T-helper 1 cell (primary cell): ENCODE measurements at places on chromosomes 2 and 18.

DNA sequence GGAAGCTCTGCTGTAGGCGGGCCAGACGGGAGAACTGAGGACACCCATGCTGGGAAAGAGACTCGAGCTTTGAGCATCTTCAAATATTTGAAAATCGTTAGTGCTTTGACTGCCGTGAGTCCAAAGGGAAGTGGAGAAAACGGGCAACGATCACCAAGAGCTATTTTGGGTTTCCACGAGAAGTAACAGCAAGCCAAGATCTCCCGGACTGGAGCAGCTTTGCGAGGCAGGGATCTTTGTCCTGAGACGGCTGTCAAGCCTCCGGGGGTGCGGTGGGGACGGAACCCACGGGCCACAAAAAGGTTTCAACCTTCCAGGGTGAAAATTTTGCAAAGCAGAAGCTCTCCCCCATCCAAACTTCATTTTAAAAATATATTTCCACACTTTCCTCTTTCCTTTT lies 195.8 kb downstream of the NDUFA10 start:
- DNase-seq: no peak

DNA sequence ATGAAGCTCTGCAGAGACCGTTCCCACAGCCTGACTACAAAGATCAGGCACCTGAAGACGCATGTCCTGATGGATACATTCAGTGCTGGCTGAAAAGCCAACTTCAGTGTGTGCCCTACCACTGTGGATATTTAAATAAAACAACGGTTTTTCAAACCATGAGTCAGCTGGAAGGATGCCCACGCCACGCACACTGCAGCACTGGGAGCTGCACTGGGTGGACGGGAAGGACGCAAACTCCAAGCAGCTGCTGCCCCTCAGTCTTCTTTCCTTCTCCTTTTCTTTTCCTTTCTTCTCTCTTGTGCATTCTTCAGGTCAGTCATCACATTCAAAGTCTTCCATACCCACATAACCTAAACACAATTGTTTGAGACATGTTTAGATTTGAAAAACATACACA lies 7.9 kb downstream of the TMEM18 start:
- no peak for DNase-seq

- no peak for DNase-seq
These were observed 3.8 kb upstream of the LPIN2 start for GRCh38 chr18:3016585-3017297.

- DNase-seq: no peak
These were observed 87.0 kb downstream of the WDR7 start for GRCh38 chr18:56738184-56738583.

DNA sequence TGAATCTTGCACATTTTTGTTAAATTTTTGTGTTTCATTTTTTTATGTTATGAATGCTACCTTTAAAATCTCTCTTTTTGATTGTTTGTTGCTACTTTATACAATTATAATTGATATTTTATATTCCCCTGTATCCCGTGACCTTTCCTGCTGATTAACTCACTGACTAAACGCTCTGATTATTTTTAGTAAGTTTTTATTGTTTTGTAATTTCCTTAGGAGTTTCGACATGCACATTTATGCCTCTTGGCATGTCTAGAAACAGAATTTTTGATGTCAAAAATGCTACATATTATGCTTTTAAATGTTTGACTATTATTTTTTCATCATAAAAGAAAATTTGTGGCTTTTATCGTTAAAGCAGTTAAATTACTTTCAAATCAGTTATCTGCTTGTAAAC lies 1131.6 kb upstream of the TMEFF2 start:
- DNase-seq: no peak

- no peak for DNase-seq
These were observed 153.0 kb upstream of the ITGA4 start for GRCh38 chr2:181304011-181304844.

DNA sequence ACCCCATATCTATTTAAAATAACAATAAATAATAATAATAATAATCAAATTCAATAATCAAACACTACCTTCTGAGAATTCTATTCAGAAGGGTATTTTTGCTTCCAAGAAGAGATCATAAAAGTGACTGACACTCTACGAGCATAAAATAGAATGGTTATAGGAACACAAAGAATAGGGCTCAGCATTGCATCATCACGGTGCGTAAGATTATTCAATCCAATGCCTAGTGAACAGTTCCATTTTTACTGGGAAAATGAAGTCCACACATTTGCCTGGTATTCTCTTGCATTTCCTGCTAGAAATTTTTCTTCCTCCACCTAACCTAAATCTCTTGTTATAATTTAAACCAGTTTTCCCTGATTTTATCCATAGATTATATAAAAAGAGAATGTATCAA lies 55.8 kb downstream of the AP1S3 start:
- no peak for DNase-seq

DNA sequence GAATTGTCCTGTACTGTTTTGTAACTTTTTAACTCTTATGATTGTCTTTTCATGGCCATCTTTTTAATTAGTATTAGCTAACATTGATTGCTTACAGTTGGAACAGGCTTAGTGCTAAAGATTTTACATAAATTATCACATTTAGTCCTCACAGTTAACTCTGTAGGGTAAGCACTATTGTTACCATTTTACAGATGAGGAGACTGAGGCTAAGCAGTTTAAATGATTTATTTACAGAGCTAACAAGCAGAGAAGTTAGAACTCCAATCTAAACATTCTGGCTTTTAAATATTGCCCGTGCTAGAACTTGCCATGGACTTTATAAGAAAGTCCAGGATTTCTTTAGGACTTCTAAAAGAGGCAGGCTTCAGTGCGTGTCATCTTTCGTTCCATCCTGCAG lies 48.6 kb downstream of the EPAS1 start:
- DNase-seq: no peak

DNA sequence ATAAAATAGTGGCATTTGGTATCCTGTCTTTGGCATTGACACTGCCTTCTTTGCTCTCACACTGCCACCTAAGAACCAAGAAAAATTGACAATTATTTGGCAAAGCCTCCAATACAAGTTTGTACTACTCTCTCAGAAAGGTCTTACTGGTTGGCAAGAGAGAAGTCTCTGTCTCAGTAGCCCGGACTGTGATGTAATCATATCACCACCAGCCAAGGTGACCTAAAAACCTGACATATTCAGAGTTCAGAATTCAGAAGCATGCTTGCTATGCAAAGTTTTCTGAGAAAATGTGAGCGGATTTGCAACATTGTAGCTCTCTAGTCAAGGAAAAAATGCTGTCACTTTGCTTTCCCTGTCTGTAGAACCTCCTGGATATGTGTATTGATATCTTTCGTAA lies 196.0 kb downstream of the CDH7 start:
- no peak for DNase-seq

- DNase-seq: no peak
These were observed 7.3 kb downstream of the CAPN10 start for GRCh38 chr2:240593703-240594451.

DNA sequence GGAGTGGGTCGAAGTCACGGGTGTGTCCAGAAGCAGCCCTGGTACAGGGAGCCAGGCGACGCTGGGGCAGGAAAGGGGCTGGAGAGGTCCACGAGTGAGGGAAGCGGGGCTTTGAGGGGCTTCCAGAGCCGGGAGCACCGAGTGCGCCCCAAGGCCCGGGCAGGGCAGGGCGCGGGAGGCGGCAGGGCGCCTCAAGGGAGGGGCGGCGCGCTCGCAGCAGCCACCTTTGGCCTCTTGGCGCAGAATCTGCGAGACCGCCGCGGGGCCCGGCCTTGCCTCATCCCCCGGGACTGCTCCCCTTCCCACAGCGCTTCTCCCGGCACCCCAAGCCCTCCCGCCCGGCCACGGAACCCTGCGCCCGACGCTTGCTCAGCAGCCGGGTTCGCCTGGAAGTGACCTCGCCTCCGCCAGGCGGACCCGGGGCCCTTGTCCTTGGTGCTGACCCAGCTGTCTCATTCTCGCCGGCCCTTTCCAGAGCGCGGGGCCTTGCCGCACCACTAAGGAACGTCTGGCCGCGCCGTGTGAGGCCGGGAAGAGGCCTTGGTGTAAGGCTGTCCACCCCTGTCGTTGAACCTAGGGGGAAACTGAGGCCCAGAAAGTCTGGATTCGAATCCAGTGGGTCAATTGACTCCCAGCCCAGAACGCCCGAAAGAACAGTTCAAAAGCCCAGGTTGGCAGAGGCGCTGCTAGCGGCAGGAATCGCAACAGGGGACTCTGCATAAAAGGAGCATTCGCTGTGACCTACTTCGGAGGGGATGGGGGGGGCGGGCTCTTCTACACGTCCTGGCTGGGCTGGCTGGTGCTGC lies 584 bp upstream of the DNER start:
- peak; percentile 29 for DNase-seq

GRCh38 chr2:158845859-158846258 lies 50.7 kb downstream of the DAPL1 start:
- DNase-seq: no peak

- DNase-seq: no peak
These were observed 110.3 kb downstream of the PTPRM start for GRCh38 chr18:7677424-7677823.

DNA sequence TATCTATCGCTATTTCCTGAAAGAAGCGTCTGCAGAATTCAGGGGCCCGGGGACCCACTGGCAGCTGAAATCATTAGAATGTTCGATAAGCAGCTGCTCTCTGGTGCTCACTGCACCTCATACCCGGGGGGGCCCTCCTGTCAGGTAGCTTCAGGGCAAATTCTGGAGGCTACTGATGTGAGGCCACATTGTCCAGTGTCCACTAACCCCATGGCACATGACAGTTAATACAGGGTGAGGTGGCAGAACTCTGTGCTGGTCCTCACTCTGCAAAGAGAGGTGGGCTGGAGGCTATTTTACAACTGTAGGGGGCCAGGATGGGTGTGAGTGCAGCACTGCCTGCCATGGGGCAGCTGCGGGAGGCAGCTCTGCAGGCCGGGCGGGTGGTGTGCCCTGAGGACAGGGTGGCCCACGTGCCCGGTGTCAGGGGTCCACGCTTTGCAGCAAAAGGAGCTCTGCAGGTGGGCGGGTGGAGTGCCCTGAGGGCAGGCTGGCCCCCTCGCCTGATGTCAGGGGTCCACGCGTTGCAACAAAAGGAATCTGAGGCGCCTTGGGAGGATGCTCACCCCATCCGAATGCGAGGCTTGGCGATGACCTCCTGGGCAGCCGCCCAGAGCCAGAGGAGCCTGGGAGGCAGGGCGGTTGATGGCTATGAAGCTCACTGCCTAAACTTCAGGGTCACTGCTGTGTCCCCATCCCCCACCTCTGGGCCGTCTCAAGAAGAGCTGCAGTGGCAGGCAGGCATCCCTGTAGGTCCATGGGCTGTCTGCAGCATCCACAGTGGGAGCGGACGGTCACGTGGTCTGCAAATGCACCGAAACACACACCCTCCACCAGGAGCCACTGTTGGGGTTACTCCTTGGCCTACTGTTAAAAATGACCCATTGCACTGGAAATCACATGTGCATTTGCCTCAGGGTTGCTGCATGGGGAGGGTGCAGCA lies 207.0 kb upstream of the SALL3 start:
- DNase-seq: no peak

- DNase-seq: no peak
These were observed 46.7 kb downstream of the ANO7 start for GRCh38 chr2:241234962-241235740.

- no peak for DNase-seq
These were observed 31.9 kb downstream of the EFEMP1 start for GRCh38 chr2:55891671-55892094.

GRCh38 chr2:6309415-6310255 lies 556.1 kb downstream of the CMPK2 start:
- no peak for DNase-seq

GRCh38 chr2:100057901-100058261 lies 84.5 kb downstream of the AFF3 start:
- no peak for DNase-seq

DNA sequence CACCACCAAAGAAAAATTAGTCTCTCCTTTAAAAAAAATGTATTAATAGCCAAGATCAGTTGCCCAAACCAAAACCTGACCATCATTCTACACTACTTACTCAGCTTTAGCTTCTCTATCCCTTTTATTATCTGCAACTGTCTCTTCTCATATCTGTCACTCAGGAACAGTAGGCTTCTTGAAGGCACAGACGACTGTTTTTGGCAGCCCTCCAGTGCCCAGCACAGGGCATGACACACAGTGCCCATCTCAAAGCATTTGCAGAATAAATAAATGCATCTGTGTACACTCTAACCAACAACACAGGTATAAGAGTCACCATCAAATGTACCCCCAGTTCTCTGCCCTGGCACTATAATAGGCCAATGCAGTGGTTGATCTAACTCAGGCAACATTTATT lies 117.2 kb downstream of the UXS1 start:
- DNase-seq: no peak

GRCh38 chr2:218659988-218660358 lies 490 bp downstream of the BCS1L start:
- DNase-seq: no peak

- DNase-seq: no peak
These were observed 243.7 kb downstream of the NDUFA10 start for GRCh38 chr2:239781454-239781853.
